ENCODE measurements at places on chromosomes 6 and 20. TPM values are rescaled to one million over a fixed set of nuclear protein-coding genes. Genes with fewer than 3 reads are reported as not detected.

DNA sequence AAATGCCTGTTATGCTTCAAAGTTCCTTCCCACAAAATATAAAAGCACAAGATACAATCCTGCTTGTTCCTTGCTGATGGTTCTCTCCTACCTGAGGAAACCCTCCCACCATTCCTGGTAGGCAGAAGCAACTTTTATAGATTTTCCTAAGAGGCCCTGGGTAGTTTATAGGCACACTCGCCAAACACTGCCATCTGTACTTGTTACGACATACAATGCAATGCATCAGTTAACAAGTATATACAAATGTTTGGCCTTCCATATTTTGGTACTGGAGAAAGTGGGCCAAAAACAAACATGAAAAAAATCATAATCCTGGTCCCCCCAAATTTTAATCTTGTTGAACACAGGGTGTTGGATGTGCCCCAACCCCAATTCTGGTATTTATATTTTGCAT is 16.6 kb downstream of the MCM9 start:
- H3K36me3 ChIP-seq: peaks cover 39% of the 10 kb centered on the region
- no peak overlapping the region for H3K27ac ChIP-seq
- no peaks in the 10 kb centered on the region for H3K4me1 ChIP-seq

DNA sequence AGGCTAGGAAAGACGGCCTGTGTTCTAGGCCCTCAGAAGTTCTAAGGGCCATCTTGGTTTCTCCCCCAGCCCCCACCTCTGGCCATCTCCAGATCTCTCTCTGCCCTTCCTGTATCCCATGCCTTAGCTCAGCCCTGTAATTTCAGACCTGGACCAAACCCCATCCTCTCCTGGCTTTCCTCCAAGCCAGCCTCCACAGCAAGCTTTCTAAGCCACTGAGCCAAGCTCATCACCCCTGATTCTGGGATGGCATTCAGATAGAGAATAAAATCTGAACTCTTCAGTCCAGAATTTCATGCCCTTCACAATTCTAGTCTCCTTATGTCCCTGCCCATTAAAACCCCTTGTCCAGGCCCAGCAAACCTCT is 18.9 kb upstream of the CCM2L start:
- peaks cover 32% of the 10 kb centered on the region for H3K27me3 ChIP-seq
- H3K4me1 ChIP-seq: peaks cover 12% of the 10 kb centered on the region
- no peak for DNase-seq

SLC22A16 gene
- total RNA-seq: not detected

GRCh38 chr6:159282421-159282820 is 113.2 kb downstream of the FNDC1 start:
- H3K4me1 ChIP-seq: no peaks in the 10 kb centered on the region
- H3K27ac ChIP-seq: no peak overlapping the region
- no peaks in the 10 kb centered on the region for H3K36me3 ChIP-seq
- no peak for DNase-seq

DNA sequence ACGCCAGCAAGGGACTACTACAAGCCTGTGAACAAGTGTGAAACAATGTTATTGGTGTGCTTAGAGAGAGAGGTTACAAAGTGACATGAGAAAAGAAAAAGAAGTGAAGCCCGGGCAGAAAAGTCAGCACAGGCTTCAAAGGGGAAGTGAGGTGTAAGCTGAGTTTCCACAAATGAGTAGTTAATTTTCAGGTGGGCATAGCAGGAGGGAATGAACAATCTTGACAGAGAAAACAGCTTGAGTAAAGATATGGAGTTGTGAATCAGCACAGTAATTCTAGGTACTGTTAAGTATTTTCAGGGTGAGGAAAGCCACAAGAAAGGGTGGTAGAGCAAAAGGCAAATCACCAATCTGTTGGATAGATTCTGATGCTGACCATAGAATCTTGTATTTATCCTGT is 4.3 kb downstream of the KCNQ5 start:
- no peaks in the 10 kb centered on the region for H3K27me3 ChIP-seq
- DNase-seq: no peak
- H3K27ac ChIP-seq: peak overlapping the region; percentile 53
- H3K36me3 ChIP-seq: peaks cover 40% of the 10 kb centered on the region
- H3K4me3 ChIP-seq: no peak overlapping the region
- peaks cover 40% of the 10 kb centered on the region for H3K4me1 ChIP-seq

DNA sequence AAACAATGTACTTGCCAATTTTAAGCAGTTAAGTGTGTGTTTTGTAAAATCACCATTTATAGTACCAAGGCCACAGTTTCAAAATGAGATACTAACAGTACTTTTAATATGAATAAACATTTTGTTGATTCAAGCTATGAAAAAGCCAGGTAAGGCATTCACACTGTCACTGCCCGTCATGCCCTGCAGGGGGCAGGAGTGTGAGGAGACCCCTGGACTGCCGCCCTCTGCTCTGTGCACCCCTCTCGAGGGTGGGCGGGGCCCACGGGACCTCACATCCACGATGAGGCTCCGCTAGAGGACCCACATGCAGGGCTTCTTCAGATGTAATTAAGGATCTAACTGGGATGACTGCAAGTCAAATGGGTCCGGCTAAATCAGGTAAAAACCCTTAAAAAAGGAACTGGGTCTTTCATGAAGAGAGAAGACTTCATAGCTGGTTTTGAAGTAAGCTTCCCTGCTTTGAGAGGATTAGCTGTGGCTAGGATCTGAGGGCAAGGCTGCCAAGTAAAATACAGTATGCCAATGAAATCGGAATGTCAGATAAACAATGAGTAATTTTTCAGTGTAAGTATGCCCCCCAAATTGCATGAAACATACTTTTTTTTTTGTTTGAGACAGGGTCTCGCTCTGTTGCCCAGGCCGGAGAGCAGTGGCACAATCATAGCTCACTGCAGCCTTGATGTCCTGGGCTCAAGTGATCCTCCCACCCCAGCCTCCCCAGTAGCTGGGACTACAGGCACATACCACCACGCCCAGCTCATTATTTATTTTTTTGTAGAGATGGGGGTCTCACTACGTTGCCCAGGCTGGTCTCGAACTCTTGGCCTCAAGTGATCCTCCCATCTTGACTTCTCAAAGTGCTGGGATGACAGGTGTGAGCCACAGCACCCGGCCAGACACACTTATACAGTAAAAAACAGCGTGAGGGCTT is 18.7 kb downstream of the DIDO1 start:
- peaks cover 25% of the 10 kb centered on the region for H3K4me1 ChIP-seq
- H3K4me3 ChIP-seq: no peak overlapping the region
- H3K27me3 ChIP-seq: no peaks in the 10 kb centered on the region
- peak overlapping the region; percentile 48 for H3K27ac ChIP-seq
- DNase-seq: peak; percentile 57

MAP3K7 gene
- total RNA-seq: 24.6 TPM

RPS6KA2 gene
- 4.2 TPM for total RNA-seq

FAM8A1 gene
- 4.0 TPM for total RNA-seq

GRCh38 chr6:40931931-40932330 is 107.1 kb downstream of the UNC5CL start:
- H3K36me3 ChIP-seq: no peaks in the 10 kb centered on the region
- H3K27ac ChIP-seq: no peak overlapping the region
- H3K27me3 ChIP-seq: peaks cover 6% of the 10 kb centered on the region
